ENCODE measurements at places on chromosomes 16 and 17.

DNA sequence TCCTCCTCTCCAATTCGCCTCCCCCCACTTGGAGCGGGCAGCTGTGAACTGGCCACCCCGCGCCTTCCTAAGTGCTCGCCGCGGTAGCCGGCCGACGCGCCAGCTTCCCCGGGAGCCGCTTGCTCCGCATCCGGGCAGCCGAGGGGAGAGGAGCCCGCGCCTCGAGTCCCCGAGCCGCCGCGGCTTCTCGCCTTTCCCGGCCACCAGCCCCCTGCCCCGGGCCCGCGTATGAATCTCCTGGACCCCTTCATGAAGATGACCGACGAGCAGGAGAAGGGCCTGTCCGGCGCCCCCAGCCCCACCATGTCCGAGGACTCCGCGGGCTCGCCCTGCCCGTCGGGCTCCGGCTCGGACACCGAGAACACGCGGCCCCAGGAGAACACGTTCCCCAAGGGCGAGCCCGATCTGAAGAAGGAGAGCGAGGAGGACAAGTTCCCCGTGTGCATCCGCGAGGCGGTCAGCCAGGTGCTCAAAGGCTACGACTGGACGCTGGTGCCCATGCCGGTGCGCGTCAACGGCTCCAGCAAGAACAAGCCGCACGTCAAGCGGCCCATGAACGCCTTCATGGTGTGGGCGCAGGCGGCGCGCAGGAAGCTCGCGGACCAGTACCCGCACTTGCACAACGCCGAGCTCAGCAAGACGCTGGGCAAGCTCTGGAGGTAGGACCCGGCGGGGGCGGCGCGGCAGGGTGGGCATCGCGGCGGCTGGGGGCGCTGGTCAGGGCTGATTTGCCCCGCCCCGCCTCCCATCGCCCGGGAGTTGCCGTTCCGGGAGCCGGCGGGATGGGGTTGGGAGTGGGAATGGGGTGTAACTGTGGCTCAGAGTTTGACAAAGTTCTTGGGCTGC, 567 bp downstream of the SOX9 start:
- no peak for DNase-seq

- no peak for DNase-seq
Measured at GRCh38 chr16:50166511-50167500, 13.7 kb downstream of the TENT4B start.

DNA sequence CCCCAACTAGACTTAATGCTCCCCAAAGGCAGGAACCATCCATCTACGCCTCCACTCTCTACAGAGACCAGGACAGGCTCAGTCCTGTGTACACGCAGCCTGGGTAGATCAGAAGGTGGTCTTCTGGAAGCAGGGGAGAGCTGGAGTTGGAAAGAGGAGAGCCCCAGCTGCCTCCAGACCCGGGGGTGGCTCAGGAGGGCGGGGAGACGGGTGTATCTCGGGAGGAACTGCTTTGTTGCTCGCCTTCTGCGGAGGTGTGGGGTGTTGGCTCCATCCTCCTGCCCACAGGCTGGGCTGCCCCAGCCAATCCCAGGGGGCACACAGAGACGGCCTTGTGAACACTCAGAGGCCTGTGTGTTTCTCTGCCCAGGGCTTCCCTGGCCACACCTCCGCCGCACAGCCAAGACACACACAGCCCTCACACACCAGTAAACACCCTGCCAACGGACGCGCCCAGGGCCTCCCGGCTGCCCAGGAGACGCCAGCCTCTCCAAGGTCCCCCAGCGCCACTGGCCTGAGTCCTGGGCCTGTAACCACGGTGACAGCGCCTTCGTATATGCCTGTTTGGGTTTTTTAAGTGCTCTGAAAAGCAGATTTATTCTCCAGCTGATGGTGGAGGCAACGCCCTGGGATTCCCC, 143.4 kb upstream of the CDC42EP4 start:
- DNase-seq, result no peak

DNA sequence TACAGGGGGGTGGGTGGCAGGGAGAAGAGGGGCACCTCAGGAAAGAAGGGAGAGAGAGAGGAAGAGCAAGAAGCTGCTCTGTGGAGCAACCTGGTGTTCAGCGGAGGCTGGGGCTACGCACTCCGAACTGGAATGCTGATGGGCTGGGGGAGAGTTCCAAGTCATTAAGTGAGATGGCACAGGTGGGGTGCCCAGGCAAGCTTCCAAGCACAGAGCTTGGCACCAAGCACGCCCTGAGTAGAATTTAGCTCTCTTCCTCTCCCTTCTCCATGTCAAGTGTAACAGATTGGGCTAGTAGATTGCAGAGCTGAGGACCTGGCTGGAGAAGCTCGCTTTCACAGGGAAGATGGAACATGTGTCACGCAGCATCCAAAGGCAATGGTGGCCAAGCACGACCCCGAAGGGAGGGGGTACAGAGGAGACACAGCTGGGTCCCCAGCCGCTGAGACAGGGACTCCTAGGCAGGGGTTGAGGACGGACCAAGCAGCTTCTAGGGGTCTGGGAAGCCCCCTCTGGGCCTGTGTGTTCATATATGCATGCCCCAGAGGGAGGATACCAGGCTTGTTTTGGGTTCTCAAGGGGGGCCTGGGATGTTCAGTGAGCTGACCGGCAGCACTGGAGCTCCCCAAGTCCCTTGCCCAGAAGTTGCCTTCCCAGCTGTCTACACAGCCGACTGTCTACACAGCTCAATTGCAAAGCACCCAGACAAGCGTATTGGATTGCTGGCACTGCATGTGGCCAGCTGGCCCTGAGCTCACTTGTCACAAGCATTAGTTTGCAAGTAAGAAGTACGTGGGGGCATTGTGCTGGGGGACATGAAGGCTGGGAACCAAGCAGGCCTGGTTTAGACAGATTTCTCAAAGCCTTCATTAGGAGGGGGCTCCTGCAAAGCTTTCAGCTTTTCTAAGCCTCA, 247.8 kb downstream of the ENGASE start:
- no peak for DNase-seq

DNA sequence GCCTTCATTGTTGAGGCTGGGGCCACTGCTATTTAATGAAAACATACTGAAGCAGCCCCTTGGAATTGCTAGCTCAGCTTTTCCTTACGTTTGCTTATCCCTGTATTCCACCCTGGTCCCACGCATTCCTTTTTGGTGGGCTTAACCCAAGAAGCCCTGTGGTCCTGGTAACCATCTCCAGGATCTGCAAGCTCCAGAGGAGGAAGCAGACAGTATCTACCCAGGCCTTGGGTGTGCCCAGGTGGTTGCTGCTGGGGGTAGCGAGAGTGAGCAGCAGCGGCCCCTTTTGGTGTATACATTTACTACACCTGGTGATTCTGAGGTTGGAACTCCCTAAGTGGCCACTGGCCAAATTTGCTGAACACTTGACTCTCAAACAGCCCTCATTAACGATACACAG, 97.7 kb downstream of the CBLN1 start:
- DNase-seq, result no peak

GRCh38 chr16:67666032-67666551, 458 bp downstream of the ENKD1 start:
- DNase-seq, result no peak

DNA sequence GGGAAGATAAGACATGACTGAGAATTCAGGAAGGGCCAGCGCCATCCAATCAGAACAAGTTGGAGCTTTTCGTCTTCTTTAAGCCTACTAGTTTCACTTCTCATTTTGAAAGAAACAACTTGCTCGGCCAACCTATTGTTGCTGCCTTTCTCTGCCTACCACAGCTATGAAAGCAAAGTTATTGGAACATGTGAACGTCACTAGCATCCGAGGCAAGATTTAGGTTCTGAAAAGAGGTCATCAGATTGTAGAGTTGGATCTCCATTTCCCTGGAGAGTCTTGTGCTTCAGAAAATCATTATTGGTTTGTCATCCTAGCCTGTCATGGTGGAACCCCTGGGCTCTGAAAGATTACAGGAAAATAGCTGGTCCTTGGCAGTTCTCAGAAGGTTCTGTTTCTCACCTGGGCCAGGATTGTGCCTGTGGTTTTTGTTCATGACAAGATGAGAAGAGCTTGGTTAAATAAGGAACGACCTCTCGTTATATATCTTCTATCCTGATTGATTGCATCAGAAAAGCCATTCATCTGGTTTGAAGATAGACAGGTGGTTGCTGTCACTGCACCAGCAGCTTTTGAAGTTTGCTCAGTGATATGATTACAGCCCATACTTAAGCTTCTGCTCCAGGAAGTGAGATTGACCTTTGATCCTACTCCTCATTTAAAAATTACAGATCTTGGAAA, 25.3 kb downstream of the CDH13 start:
- DNase-seq, result no peak

- DNase-seq, result no peak
Measured at GRCh38 chr17:71417142-71417541, 703.7 kb upstream of the SOX9 start.

GRCh38 chr17:48153691-48154358, 46.3 kb downstream of the SNX11 start:
- DNase-seq, result peak; percentile 24

DNA sequence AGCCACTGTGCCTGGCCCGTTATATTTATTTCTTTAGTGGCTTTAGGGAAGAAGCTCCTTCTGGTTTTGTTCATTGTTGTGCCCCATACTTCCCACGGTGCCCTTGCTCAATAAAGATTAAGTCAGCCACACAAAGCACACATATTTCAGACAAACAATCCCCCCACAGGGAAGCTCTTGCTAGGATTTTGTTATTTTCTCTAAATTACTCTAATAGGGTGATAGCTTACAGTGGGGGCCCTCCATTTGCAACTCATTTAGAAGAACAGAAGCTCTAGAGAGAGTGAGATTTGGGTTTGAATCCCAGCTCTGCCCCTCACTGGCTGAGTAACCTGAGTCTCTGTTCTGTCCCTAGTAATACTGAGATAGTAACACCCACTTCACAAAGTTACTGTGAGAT, 499.9 kb downstream of the GRIN2A start:
- no peak for DNase-seq

DNA sequence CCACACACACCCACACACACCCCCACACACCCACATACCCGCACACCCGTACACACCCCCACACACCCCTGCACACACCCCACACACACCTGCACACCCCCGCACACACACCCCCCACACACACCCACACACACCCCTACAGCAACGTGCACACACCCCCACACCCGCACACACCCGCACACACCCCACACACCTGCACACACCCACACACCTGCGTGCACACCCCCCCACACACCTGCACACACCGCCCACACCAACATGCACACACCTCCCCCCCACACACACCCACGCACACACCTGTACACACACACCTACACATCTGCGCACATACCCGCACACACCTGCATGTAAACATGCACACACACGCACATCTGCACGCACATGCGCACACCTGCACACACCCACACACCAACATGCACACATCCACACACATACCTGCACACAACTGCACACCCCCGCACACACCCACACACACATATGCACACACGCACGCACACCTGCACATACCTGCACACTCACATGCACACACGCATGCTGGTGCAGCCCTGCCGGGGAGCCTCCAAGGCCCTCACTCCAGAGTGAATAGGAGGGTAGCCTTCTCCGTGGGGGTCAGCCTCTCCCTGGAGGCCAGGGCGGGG, 7.5 kb downstream of the ASPSCR1 start:
- DNase-seq, result no peak

- no peak for DNase-seq
Measured at GRCh38 chr17:46977750-46978488, 1.1 kb downstream of the RPRML start.

- no peak for DNase-seq
Measured at GRCh38 chr17:43381621-43382020, 17.2 kb upstream of the ARL4D start.

DNA sequence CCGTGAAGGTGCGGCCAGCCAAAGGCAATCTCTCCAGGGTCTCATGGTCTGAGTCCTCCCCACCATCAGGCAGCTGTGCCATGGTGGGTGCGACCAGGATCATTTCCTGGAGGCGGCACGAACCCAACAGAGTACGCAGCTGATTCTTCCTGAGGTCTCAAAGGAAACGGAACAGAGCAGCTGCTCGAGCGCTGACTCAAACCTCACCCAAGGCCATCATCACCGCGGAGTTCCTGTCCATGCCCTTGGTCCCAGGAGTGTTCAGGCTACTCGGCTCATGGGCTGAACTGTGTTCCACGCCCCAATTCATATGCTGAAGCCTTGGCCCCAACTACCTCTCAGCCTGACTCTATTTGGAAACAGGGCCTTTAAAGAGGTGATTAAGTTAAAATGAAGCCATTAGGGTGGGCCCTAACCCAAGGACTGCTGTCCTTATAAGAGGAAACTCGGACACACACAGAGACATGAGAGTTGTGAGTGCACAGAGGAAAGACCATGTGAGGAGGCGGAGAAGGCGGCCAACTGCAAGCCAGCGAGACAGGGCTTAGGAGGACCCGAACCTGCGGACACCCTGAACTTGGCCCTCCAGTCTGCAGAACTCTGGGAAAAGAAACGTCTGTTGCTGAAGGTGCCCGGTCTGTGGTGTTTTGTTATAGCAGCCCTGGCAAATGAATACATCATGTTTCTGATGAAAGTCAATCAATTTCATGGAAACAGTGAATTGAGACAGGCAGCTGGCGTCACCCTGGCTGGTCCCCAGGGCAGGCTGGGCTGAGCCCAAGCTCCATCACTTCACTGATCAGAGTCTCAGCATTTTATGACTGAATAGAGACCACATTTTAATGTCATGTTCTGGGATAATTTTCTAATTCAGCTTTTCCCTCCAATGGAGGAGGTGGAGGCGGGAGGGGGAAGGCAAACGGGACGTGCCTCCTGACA, 13.7 kb downstream of the MXRA7 start:
- no peak for DNase-seq

DNA sequence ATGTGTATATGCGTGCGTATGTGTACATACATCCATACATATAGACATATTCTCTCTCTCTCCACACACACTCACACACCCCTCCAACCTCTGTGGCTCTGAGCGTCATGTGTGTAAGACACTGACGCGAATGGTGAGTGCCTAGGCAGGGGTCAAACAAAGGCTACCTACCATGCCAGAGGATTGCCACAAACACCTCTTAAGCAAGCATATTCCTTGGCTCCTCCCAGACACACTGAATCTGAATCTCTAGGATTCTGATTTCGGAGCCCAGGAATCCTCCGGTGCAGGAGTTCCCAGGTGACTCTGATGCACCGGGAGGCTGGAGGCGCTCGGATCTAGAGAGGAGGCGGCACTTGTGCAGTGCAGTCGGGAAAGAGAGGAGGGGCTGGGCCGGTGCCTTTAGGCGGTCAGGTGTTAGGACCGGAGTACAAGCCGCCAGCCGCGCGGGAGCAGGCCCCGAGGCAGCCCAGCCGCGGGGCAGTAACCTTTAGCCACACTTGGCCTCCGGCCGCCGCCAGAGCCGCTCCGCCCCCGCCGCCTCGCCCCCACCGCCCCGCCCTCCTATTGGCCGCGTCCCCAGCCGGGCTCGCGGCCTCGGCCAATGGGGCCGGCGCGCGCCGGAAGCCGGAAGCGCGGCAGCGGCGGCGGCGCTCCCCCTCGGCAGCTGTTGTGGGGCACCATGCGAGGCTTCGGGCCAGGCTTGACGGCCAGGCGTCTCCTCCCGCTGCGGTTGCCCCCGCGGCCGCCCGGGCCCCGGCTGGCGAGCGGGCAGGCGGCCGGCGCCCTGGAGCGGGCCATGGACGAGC, at the start of gene MLYCD:
Gene MLYCD, plus strand, starts transcription at position 653 of the 809 bp plus-strand sequence. Its CDS starts 30 bp downstream, at position 683.
- DNase-seq, result peak; percentile 14

DNA sequence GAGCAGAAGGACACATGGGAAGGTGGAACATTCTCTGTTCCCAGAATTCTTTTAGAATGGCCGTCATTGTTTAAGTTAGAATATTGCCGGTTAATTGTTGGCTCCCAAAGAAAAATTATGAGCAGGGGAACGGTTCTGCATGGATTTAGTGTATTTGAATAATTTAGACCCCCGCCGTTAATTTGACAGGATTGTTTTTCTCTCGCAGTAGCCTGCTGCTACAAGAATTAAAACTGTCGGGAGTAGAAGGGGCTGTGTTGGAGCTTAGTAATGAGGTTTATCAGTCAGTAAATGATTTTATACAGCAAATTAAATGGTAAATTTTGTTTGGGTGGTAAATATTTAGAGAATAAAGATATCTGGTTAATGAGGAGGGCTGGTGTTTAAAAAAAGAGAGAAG, 431.2 kb upstream of the DYNLRB2 start:
- DNase-seq, result no peak

Data from fibroblast of the conjunctiva (primary cell).